ENCODE measurements at places on chromosomes 6 and 20.

GRCh38 chr6:130252527-130253237 lies 29.9 kb upstream of the SAMD3 start:
- no peak for DNase-seq

DNA sequence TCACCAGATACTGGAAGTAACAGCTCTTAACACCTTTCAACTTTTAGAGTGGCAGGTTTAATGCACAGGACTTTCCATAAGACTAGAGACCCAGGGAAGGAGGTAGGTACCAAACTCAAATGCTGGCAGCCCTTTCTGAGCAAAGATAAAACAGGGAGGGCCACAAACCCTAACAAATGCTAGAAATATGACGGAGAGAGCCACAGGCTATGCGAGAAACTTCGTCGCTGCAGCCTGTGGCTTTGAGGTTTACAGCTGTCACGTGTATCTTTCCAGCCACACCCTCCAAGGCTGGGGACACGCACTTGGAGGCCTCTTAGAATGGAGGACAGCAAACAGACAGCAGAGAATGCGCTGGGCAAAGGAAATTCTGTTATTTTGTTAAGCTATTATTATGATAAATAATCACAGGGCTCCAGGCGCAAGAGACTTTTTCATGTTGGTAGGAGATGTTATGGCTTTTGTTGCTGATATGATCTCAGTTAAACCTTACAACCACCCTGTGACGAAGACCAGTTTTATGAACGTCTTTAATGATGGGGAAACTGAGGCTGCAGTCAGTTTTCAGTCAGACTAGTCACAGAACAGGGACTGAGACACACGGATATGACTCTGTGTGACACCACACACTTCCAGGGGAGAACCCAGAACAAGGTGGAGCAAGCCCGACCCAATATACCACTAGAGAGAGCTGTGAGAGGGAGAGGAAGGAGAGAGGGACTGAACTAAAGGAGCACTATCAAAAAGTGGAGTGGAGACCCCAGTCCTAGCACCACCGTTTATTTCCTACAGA lies 2.0 kb downstream of the TRAM2 start:
- DNase-seq: peak; percentile 63

GRCh38 chr6:69816026-69816425 lies 19.2 kb upstream of the LMBRD1 start:
- DNase-seq: no peak

DNA sequence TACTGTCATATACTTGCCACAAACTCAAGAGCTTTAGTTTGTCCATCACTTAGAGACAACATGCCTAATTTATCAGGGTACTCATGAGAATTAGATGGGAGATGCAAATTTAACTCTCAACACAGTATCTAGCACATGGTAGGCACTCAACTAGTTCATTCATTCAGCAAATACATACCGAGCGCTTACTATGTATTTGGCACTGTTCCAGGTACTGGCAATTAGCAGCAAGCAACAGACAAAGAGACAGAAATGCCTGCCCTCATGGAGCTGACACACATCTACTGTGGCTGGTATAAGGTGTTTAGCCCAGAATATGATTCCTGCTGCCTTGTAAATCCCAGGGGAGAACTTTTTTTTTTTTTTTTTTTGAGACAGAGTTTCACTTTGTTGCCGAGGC lies 4.8 kb downstream of the MICAL1 start:
- no peak for DNase-seq

GRCh38 chr20:24577271-24577909 lies 108.0 kb downstream of the SYNDIG1 start:
- DNase-seq: no peak

DNA sequence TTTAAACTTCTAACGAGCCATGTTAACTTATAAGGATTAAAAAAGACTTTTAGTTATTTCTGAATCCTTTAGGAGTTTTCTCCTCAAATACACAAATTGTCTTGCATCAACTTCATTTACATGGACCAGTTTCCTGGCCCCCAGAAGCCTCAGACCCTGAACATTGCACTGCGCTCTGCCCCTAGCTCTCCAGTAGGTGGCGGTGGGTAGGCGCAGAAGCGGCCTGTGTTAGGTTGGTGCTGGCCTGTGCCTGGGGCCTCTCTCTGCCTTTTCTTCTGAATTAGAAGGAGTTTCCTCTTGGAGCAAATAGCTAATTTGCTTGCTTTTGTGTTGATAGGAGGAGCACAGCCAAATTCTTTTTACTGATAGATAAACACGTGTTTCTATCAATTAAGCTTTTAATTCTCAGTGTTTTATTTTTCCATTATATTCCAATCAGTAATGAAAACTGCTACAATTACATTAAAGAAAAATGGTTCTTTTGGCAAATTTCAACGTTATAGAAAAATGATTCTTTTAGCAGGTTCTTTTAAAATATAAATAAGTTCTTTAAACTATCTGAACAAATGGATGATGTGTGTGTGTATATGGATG lies 44.4 kb downstream of the DTD1 start:
- DNase-seq: peak; percentile 75

- DNase-seq: peak; percentile 74
Observed at GRCh38 chr20:51428401-51429143, 113.9 kb downstream of the NFATC2 start.

GRCh38 chr20:14199111-14199510 lies 138.3 kb downstream of the FLRT3 start:
- DNase-seq: peak; percentile 13

- DNase-seq: no peak
Observed at GRCh38 chr20:36507746-36508145, 33.6 kb upstream of the MYL9 start.

GRCh38 chr6:43123461-43124314 lies 47.4 kb upstream of the SRF start:
- no peak for DNase-seq

DNA sequence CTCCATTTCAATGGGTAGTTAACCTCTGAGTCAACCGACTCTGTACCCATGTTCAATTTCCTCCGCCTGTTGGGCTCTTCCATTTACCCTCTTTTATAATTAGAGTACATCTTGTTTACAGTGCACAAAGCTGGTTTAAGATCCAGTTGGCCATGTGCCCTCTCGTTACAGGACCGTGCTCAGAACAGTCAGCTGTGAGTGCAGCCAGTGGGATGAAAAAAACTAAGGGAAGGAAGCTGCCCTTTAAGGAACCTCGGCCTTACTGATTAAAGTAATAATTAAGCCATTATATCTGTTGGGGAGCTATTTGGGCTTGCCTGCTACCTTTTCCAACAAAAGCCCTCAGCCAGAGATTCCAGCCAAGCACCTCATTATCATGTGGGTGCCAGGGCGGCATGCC lies 68.8 kb downstream of the TMEM170B start:
- DNase-seq: no peak

DNA sequence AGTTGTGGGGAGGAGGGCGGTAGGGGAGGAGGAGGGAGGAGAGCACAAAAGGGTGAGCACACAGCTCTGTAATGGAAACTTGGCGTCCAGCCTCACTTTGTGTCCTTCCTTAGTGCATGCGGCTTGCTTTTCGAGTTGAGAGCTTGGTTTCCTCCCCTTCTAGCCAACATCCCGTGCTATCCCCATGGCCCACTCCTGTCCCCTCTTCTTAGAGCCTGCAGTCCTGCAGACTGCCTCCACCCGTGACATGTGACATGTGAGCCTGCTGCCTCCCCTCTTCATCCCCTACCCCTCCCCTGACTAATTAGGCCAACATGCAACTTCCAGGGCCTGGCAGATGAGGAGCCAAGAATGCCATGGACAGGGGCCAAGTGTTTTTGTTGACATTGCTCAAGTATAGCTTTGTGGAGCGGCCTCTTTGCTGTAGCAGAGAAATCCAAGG lies 63.2 kb downstream of the SLC24A3 start:
- peak; percentile 83 for DNase-seq

GRCh38 chr20:46512943-46513844 lies at the start of gene ZNF334:
Gene ZNF334, minus strand, starts transcription at chr20:46513559. Its CDS starts 1,457 bp downstream, at chr20:46512102.
- peak; percentile 3 for DNase-seq
